T-helper 9 cell (primary cell): ENCODE measurements at places on chromosomes 2 and 18.

- no peak for DNase-seq
Measured at GRCh38 chr2:84194949-84195644, 264.0 kb downstream of the SUCLG1 start.

GRCh38 chr2:223696719-223697118 lies 94.6 kb upstream of the SCG2 start:
- no peak for DNase-seq

- no peak for DNase-seq
Measured at GRCh38 chr18:12409469-12409868, 1.7 kb downstream of the PRELID3A start.

GRCh38 chr2:238853218-238853617 lies 5.3 kb downstream of the TWIST2 start:
- DNase-seq: no peak

- DNase-seq: no peak
Measured at GRCh38 chr2:58981237-58981636, 740.1 kb upstream of the FANCL start.

GRCh38 chr2:200278694-200279316 lies 27.7 kb upstream of the SPATS2L start:
- DNase-seq: no peak

- no peak for DNase-seq
Measured at GRCh38 chr18:58580623-58581022, 48.3 kb downstream of the ALPK2 start.

GRCh38 chr2:105959357-105959756 lies 214.6 kb downstream of the NCK2 start:
- DNase-seq: no peak

- DNase-seq: no peak
Measured at GRCh38 chr2:36530983-36531354, 67.0 kb downstream of the FEZ2 start.

DNA sequence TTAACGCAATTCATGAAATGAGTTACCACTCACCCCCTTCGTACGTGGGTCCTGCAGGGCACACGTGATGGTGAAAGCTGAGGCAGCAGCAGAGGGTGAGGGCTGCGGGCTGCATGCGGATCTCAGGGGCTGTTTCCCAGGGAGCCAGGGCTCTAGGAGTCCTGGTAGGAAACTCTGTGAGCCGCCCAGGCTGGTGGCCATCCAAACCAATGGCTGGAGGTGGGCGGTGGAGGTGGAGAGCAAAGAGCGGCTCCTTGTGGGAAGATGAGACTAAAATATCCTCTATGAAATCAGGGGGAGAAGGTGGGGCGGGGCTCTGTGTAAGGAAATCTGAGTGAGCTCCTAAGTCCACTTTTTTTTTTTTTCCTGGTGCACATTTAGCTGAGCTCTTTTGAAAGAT lies 120.1 kb upstream of the SLC1A4 start:
- no peak for DNase-seq

- DNase-seq: no peak
Measured at GRCh38 chr18:26865557-26865956, at the start of gene AQP4. Gene AQP4, minus strand, starts transcription at chr18:26865707. Its CDS starts 18 bp downstream, at chr18:26865689.

DNA sequence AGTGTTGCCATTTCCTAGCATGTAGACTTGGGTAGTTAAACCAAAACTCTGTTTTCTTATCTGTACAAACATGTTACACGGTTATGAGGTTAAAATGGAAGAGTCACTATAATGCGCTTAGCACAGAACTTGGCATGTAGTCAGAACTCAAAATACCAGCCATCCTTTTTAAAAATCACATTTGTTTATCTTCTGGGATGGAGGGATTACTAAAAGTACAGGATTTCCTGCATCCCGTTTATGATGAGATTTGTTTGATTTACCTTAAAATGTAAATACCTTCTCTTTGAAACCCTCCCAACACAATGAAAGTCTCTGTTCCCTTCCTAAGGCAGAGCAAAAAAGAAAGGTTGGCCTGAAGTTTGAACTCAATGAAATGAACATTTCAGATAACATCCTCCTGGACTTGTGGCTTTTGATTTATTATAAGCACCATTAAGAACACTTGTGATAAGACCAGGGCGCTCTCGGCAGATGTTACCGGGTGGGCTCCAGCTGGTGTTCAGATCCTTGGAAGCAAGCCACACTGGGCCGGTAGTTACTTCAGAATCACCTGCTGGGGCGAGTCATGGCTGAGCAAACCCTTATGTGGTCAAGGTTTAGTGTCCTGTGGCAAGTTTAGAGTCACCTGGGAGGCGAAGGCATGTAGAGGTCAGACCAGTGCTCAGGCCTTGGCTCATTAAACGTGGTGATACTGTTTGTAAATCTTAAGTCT lies 105.7 kb downstream of the MGAT5 start:
- DNase-seq: no peak

DNA sequence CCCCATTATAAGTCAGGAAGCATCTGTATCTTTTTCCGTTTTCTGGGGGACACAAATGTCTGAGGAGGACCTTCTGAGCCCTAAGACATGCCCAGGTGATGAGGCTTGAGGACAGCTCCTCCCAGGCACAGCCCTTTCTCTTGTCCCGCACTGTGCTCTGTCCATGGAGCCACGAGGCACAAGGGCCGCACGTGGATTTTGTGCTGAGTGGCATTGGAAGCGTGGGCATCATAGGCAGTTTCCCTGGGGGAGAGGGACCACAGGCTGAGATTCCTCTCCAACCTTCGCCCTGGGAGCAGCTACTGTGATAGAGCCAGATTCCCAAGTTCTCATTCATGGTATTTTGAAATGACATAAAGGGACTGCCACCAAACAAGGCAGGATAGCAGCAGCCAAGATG lies 139.9 kb downstream of the SH3RF3 start:
- DNase-seq: no peak
